Thoracic aorta (tissue), 2 donors: ENCODE measurements at places on chromosomes 2 and 18. TPM values are rescaled to one million over a fixed set of nuclear protein-coding genes. Genes with fewer than 3 reads are reported as not detected.

SULT1C4 gene
- not detected for total RNA-seq

STEAP3 gene
- 31.4 TPM for total RNA-seq

TEX44 gene
- total RNA-seq, result not detected

GRP gene
- not detected for total RNA-seq

ETAA1 gene
- 19.4 TPM for total RNA-seq

BMPR2 gene
- 65.9 TPM for total RNA-seq

PIEZO2 gene
- 8.3 TPM for total RNA-seq

CYP27A1 gene
- total RNA-seq, result 31.6 TPM

C2orf78 gene
- not detected for total RNA-seq

AQP12B gene
- total RNA-seq, result not detected

ARL4C gene
- 18.2 TPM for total RNA-seq
